ENCODE measurements at places on chromosomes 7 and 10.

- DNase-seq, result no peak
Measured at GRCh38 chr10:74672430-74673165, 153.8 kb upstream of the KAT6B start.

- DNase-seq, result no peak
Measured at GRCh38 chr10:17335065-17335464, 107.0 kb downstream of the VIM start.

DNA sequence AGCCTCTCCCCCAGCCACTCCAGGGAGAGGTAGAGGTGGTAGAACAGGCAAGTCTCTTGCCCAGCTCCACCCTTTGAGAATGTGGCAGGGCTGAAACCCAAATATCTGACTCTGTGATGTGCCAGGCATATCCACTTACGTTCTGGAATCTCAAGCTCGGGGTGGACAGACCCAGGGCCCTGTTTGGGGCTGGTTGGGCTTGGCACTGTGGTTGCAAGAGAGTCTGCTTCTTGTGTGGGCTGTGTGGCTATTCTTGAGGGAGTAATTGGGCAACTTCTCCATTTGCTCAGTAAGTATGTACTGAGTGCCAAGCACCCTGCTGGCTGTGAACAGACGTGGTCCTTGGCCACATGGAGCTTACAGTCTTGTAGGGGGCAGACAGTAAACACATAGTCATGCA is 4.7 kb downstream of the UBTD1 start:
- DNase-seq, result peak; percentile 71

DNA sequence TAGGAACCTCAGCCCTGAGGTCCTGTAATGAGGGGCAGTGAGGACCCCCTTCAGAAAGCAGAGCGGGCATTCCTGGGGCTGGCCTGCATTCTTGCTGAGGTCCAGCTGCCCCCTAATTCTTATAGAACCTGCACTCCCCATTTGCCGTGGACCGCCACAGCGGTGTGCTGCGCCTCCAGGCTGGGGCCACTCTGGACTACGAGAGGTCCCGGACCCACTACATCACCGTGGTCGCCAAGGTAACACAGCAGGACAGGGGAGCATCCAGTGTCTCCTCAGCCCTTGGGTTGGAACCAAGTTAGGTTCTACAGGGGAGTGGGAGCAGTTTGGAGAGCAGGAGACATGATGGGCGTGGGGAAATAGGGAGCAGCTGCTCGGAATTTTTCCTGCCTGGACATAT is 7.3 kb downstream of the CDHR1 start:
- no peak for DNase-seq

- no peak for DNase-seq
Measured at GRCh38 chr7:18553605-18554003, 58.1 kb downstream of the HDAC9 start.

DNA sequence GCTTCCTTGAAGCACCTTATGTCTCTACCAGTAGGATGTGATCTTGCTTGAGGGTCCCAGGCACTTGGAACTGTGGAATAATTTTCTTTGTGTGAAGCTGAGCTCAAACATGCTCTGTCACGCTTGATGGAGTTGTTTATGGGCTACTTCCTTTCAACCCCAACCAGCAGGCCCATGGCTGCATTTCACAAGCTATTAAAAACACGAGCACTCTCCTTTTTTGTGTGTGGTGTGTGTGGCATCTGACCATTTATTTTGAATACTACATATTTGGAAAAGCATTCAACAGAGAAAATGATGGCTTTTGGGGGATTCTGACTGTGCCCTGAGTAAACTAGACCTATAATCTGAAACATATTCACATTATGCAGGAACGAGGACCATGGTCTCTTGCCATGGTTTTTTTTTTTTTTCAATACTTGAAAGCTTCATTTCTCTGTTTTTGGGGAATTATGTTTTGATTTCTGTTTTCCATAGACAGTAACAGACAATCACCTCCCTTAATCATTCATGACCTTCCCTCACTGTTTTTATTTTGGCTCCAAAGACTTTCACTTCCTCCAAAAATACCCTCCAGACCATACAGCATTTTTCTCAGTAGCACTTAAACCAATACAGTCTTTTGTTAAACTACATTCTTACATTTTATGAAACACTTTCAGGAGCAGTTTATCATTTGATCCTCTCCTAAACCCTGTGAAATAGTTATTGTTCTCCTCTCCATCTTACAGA is 233.6 kb upstream of the BMPER start:
- no peak for DNase-seq

DNA sequence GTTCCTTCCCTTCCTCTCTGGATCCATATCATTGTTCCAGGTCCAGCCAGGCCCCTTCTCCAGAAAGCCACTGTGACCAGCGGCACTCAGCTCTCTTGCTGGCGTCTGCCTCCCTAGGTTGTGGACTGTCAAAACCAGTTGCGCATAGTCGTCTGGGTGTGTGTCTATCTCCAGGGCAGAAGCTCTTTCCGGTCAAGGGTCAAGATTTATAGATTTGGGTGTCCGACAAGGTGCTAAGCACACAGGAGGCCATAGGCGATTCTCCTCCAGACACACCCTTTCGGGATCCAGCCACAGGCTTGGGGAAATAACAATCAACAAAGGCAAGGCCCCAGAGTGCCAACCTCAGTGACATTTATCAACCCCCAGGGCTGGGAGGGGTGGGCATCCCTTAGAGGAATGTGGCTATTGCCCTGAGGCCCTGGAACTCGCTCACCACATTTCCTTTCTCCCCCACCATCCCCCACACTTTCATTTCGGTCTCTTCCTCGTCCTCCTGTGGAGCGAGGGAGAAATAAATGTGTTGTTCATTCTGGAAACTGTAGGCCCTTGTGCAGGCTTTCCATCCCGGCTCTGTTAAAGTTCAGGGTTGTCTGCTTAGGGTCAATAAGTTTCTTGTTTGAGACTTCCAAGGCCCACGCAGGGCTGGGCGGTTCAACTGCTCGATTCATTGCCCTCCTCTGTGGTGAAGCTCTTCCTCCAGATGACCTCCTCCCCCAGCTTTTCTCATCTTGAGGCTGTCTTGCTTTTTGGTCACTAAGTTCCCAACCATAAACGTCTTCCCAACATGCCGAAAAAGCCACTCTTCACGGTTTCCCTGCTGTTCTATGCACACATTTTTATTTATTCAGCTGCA is 57.9 kb downstream of the AFAP1L2 start:
- DNase-seq, result peak; percentile 81

- DNase-seq, result peak; percentile 60
Measured at GRCh38 chr7:151013733-151014497, 10.4 kb downstream of the ATG9B start.

GRCh38 chr7:17315974-17316373 is 17.5 kb downstream of the AHR start:
- DNase-seq, result no peak

DNA sequence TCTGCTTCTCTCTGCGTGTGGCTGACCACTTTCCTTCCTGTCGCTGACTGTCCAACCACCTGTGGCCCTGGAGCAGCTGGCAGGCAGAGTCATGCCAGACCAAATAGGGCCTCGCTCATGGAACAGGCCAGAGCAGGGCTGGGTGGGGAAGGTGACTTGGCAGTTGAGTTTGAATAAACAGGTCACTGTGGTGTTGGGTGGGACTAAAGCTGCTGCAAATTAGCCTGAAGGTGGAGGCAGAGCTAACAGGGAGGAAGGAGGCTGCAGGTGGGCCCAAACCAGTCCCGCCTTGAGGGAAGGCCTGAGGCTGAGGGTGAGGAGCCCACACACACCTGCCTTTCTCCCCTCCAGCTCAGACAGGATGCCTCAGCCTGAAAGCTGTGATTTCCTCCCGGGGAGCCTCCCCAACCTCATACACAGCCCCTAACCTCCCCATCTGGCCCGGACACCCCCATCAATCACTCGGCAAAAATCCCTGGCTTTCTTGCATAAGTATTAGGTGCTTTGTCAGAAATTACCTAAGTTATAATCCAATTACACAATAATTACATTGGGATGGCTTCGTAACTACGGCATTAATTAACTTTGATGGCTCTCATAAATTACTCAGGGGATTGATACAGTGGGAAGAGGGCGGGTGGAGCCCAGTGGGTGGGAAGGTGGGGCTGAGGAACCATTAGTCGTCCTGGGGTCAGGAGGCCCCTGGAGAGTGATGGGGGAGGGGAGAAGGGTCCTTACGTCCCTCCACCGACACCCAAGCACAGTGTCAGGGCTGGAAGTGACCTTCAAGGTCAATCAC is 97.7 kb upstream of the PCBD1 start:
- peak; percentile 41 for DNase-seq

- no peak for DNase-seq
Measured at GRCh38 chr10:34031400-34031799, 696.9 kb upstream of the NRP1 start.

- peak; percentile 71 for DNase-seq
Measured at GRCh38 chr10:33330543-33331378, 3.7 kb downstream of the NRP1 start.

GRCh38 chr10:132439025-132439388 is 42.0 kb downstream of the PWWP2B start:
- DNase-seq, result no peak
